ENCODE measurements at places on chromosomes 7 and 10. TPM values are rescaled to one million over a fixed set of nuclear protein-coding genes. Genes with fewer than 3 reads are reported as not detected.

Gene CYP26C1
- total RNA-seq: not detected

Gene KCNH2
- 14.4 TPM for total RNA-seq

Gene NCF1
- total RNA-seq: 6.5 TPM

Gene RAMP3
- 25.7 TPM for total RNA-seq

Gene SUN1
- total RNA-seq: 331 TPM

Gene STOX1
- 5.4 TPM for total RNA-seq

Gene CYP2C18
- 0.29 TPM for total RNA-seq

Gene MORN4
- total RNA-seq: 8.6 TPM

Gene CTNNA3
- total RNA-seq: 21.2 TPM

Gene NODAL
- not detected for total RNA-seq

Gene SDHAF3
- 31.2 TPM for total RNA-seq

Gene SLC29A4
- 11.3 TPM for total RNA-seq

Gene OR13A1
- 0.06 TPM for total RNA-seq

Gene GSTO1
- 50.7 TPM for total RNA-seq

Gene TMEM196
- total RNA-seq: not detected

Gene AGBL3
- total RNA-seq: 2.9 TPM

Gene CPN1
- total RNA-seq: 2.2 TPM

Gene ATXN7L1
- 14.7 TPM for total RNA-seq

Gene BNIP3
- 56.3 TPM for total RNA-seq

Gene CDH23
- 6.7 TPM for total RNA-seq

Gene TUBB8
- total RNA-seq: 0.12 TPM

Gene ACADSB
- 18.1 TPM for total RNA-seq

Gene JCAD
- 28.4 TPM for total RNA-seq

Gene LIPK
- not detected for total RNA-seq

Gene PLEKHS1
- 0.18 TPM for total RNA-seq

Gene WNT8B
- total RNA-seq: 0.29 TPM

Gene PTN
- total RNA-seq: 73.8 TPM

Gene PPA1
- 56.8 TPM for total RNA-seq

Gene SHOC2
- 48.0 TPM for total RNA-seq

Gene CNPY1
- not detected for total RNA-seq

Gene IL6
- total RNA-seq: 0.64 TPM

Gene ITIH5
- 23.5 TPM for total RNA-seq

Gene TRIM50
- 0.18 TPM for total RNA-seq

Gene ADCY1
- total RNA-seq: 4.3 TPM

Gene CALHM3
- not detected for total RNA-seq

Gene EIF4EBP2
- total RNA-seq: 48.2 TPM

Gene PRSS37
- total RNA-seq: not detected

Gene IGFBP1
- total RNA-seq: 0.82 TPM

Gene CALML3
- total RNA-seq: not detected

Gene GPR141
- total RNA-seq: 6.4 TPM

Gene MAT1A
- total RNA-seq: 0.47 TPM

Gene GIMAP6
- 18.9 TPM for total RNA-seq

Gene DLX5
- 0.29 TPM for total RNA-seq

Gene NUDT13
- total RNA-seq: 0.70 TPM

Gene MYPN
- 20.4 TPM for total RNA-seq

Gene FAM25C
- total RNA-seq: not detected

Gene CDHR1
- 0.23 TPM for total RNA-seq

Gene AMPH
- 14.9 TPM for total RNA-seq
